ENCODE measurements at places on chromosomes 16 and 17. TPM values are rescaled to one million over a fixed set of nuclear protein-coding genes. Genes with fewer than 3 reads are reported as not detected.

GRCh38 chr16:49382916-49383315 lies 9.3 kb downstream of the C16orf78 start:
- no peak for DNase-seq

DNA sequence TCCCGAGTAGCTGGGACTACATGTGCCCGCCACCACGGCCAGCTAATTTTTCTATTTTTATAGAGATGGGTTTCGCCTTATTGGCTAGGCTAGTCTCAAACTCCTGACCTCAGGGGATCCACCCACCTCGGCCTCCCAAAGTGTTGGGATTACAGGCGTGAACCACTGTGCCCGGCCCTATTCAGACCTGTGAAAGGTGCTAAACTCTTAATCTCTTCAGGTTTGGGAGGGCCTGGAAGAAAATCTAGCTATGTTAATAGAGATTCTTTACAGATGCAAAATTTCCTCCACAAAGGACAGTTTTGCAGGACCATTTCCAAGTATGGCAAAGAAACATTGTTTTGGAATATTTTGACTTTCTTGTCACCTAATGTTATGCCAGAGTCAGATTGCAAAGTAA lies 3.1 kb upstream of the PLA2G15 start:
- no peak for DNase-seq

- no peak for DNase-seq
Observed at GRCh38 chr17:78957128-78957527, 22.6 kb downstream of the LGALS3BP start.

GRCh38 chr17:55722016-55722736 lies 488 bp downstream of the TMEM100 start:
- no peak for DNase-seq

- no peak for DNase-seq
Observed at GRCh38 chr16:3479654-3480216, 15.6 kb downstream of the C16orf90 start.

DNA sequence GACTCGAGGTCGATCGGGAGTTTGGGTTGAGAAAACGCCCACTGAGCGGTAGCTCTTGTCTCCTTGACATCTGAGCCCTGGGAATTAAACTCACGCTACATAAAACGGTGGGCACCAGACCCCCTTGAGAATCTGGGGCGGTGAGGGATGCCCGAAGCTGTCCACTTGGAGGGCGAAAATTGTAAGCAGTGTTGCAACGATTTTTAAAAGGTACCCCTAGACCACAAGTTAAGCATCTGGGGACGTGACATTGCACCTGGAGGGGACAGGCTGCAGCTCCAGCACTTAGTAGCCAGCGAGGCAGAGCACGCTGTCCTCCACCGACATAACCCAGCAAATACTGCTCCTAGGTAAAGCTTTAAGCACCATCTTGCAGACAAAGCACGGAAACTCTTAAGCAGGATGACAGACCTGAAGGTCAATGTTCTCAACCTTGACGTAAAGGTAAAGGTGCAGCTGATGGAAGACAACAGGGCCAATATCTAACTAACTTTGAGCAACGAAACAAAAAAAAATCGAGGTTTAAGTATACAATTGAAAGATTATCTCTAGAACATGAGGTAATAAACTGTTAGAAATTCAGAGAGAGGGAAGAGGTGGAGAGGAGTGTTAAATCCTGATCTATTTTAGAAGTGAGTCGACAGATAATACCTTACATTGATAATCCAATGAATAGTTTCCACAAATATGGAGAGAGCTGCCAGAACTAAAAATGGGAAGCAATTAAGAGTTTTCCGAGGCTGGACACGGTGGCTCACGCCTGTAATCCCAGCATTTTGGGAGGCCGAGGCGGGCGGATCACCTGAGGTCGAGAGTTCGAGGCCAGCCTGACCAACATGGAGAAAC lies 921 bp upstream of the CDR2 start:
- no peak for DNase-seq

DNA sequence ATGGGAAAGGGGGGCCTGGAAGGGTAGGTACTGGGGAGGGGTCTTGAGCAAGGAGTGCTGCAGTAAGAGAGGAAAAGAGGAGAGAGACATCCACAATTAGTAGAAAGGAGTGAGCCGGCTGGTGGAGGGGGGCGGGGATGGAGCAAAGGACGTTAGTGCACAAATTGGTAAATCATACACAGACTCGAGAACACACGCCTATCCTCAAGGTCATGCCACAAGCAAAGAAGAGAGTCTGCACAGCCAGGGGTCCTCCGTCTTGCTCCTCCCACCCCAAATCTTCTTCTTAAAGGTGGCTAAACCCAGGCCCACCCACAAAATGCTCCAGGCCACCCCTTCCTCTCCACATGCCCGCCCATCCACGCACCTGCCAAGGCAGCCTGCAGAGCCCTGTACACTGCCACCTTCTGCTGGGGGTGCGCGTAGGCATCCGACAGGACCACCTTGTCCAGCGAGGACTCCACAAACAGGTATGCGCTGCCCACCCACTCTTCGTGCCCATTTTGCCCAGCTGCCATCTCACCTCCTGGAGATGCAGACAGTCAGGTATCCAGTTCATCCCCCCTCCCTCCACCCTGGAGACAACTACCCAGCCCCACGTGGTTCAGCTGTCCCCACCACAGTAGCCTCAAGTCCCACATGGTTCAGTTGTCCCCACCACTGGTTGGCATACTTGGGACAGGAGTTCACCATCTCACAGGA lies 3.4 kb downstream of the TRADD start:
- no peak for DNase-seq

GRCh38 chr17:77200711-77201110 lies 59.9 kb downstream of the SEC14L1 start:
- DNase-seq, result peak; percentile 14

DNA sequence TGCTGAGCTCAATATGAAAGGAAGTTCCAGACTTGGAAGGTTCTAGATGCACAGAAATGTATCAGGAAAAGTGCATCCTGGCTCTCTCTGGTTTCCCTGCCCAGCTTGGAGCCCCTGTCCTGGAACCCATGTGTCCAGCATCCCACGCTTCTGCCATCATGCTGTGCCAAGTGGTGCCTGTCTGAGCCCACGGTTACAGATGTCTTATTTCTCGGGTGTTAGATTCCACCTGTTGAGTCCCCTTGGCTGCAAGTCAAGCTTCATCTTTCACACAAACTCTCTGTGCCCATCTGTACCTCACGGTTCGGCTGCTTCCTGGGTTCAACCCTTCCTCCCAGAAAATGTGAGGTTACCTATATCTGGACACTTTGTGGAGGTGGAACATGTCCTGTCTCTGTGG lies 22.5 kb downstream of the OR1D5 start:
- no peak for DNase-seq

- DNase-seq, result no peak
Observed at GRCh38 chr16:47956916-47957315, 198.9 kb downstream of the ABCC12 start.

- DNase-seq, result no peak
Observed at GRCh38 chr17:29349409-29349808, 40.8 kb upstream of the TAOK1 start.

DNA sequence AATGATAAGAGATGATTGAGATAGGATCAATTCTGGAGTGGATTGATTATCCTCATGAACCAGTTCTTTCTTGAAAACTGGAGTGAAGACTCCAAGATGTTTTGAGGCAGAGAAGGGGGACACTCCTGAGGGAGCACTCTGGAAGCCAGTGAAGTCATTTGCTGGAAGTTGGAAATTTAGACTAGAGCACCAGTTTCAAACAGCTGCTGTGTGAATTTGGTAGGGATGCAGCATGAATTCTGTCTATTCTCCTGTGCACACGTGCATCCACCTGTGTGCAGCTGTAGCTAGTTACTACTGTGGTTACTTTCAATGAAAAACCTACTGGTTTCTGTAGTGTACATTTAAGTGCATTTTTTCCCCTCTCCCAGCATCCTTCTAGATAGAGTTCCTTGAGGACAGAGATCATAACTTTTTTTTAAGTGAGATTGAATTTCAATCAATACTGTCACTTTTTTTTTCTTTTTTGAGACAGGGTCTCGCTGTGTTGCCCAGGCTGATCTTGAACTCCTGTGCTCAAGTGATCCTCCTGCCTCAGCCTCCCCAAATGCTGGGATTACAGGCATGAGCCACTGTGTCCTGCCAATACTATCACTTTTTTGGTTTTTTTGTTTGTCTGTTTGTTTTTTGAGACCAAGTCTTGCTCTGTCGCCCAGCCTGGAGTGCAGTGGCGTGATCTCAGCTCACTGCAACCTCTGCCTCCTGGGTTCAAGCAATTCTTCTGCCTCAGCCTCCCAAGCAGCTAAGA lies 65.9 kb downstream of the TUBD1 start:
- DNase-seq, result no peak

GRCh38 chr17:50758989-50759544 lies 8.3 kb downstream of the ANKRD40CL start:
- DNase-seq, result no peak

- peak; percentile 75 for DNase-seq
Observed at GRCh38 chr16:85437166-85438052, 175.7 kb upstream of the GSE1 start.

DNA sequence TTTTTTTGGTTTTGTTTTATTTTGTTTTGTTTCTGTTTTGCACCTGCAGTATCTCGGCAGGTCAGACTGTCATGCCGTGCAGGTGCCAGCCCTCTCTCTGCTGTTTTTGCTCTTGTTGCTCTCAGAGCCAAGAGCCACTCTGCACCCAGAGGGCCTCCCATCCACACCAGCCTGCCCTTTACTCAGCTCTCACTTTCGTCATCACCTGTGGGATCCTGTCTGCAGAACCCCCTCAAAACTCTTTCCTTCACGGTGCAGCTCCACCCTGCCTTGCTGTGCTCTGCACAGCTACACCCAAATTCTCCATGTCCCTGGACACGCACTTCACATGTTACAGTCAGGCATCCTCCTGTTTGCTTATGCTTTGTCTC lies 2.6 kb downstream of the AOC3 start:
- DNase-seq, result no peak

DNA sequence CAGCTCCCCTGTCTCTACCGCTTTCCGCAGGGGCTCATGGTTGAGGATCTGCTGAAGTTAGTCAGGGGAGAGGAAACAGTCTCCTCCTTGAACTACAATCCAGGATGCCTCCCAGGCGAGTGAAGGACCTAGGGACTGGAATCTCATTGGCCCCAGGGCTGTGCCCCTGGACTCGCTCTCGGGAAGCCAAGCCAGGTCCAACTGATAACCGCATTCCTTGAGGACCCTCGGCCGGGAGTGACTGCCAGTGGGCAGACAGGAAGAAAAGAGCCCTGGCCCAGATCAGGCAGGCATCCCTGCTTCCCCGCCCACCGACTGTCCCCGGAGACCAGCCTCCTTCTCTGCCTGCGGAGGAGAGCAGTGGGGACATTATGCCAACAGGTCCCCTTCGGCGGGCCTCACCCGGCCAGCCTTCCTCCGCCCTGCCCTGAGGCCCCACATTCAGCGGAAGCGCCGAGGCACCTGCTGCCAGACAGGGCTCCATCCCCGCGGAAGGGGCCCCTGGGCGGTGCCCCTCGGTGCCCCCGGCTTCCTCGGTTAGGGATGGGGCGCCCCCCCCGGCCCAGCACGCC lies 776 bp downstream of the LRRC75A start:
- no peak for DNase-seq

GRCh38 chr16:4407543-4408322 lies 8.7 kb downstream of the CORO7 start:
- DNase-seq, result no peak

- DNase-seq, result peak; percentile 77
Observed at GRCh38 chr17:72501404-72502370, 380.9 kb downstream of the SOX9 start.

- DNase-seq, result no peak
Observed at GRCh38 chr17:31401456-31402254, 10.2 kb downstream of the RAB11FIP4 start.

DNA sequence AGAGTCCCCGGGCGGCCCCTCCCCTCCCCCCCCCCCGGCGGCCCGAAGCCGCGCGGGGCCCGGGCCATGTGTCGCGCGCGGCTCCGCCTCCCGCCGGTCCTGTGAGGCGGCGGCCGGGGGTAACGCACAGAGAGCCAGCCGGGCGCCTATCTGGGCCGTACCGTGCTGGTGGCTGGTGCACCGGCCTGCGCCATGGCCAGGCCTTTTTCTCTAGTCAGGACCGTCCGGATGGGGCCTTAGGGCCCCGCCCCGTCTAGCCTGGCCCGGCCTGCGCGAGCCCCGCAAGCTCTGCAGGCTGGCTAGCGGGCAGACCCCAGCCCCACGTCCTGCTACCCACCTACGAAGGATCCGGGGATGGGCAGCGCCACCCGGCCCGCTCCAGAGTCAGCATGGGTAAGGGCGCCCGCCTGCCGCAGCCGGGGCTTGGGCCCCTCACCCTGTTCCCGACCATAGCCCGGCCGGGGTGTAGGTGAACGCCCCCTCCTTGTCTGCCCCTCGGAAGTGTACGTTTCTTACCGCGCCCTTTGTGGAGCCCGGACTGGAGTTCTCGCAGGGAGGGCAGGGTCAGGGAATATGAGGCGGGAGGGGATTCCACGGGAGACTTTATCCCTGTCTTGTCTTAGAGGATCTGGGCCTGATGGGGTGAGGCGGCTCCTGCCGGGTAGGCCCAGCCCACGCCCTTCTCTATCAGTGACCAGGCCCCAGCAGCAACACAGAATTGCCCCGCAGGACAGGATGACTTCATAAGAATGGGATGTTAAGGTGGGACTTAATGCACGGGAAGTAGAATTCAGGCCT lies at the start of gene CENPT:
Gene CENPT, minus strand, starts transcription at position 630 of the 798 bp plus-strand sequence. CDS start 13,834 bp downstream, outside the sequence.
- peak; percentile 54 for DNase-seq

- no peak for DNase-seq
Observed at GRCh38 chr17:4236456-4236855, 27.3 kb downstream of the ANKFY1 start.

- no peak for DNase-seq
Observed at GRCh38 chr17:12365805-12366204, 299.9 kb upstream of the MYOCD start.

DNA sequence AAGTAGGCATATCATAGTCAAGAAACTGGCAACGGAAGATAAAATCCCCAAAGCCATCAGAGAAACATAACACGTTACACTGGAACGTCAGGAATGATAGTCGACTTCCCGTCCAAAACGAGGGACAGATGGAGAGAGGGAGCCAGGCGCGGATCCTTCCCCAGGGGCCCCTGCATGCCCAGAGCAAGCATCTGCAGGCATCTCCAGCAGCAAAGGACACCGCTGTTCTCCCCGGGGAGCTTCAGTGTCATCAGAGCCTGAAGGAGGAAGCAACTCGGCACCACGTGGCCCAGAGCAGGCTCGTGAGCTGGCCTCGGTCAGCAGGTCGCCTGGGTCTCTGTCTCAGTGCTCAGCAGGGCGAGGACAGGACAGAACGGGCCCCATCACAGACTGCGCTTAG lies 50.1 kb downstream of the LMF1 start:
- peak; percentile 47 for DNase-seq

- DNase-seq, result no peak
Observed at GRCh38 chr17:41553987-41554680, 17.7 kb downstream of the KRT9 start.

GRCh38 chr16:17101646-17102045 lies 369.1 kb downstream of the XYLT1 start:
- DNase-seq, result no peak

- peak; percentile 31 for DNase-seq
Observed at GRCh38 chr17:6027342-6028024, 42.7 kb upstream of the WSCD1 start.

Gene NPEPPS
- total RNA-seq, result 93.9 TPM

Gene KRTAP9-8
- total RNA-seq, result not detected

Gene SLC16A11
- 12.9 TPM for total RNA-seq

Gene ZSCAN10
- 0.22 TPM for total RNA-seq

Gene SYNGR2
- total RNA-seq, result 265 TPM

Gene APOH
- 8.4 TPM for total RNA-seq

Gene CASKIN1
- 0.15 TPM for total RNA-seq

Gene KLHDC4
- total RNA-seq, result 34.3 TPM

Gene MT1G
- total RNA-seq, result 4.5 TPM

Gene MYH13
- total RNA-seq, result 1.0 TPM

Gene GRB7
- 28.6 TPM for total RNA-seq

Gene TEKT5
- total RNA-seq, result 0.20 TPM

Gene ACSM2A
- not detected for total RNA-seq

Gene TMUB2
- 36.8 TPM for total RNA-seq

Gene SOCS1
- 21.7 TPM for total RNA-seq
